CD4-positive, alpha-beta T cell treated with Interleukin-17A for 4 hours (primary cell): ENCODE measurements at places on chromosomes 3 and 15.
A peak's percentile ranks its signal among the peaks of the same experiment; 100 is the strongest.

DNA sequence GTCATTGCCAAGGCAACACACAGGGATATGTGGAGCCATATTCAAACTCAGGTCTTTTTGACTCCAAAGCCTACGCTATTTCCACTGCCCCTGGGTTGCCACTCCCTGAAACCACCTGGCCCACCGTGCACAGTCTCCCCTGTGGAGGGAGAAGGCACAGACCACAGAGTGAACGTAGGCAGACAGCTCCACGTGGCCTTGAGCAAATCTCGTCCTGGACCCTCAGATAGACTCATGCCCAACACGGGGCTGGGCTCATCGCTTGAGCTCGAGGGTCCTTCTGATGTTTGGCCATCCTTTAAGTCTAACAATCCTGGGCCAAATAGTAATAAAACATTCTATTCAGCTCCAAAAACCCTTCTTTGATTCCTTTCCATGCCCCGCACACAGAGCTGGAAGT lies 72.0 kb downstream of the CPN2 start:
- no peak for DNase-seq

DNA sequence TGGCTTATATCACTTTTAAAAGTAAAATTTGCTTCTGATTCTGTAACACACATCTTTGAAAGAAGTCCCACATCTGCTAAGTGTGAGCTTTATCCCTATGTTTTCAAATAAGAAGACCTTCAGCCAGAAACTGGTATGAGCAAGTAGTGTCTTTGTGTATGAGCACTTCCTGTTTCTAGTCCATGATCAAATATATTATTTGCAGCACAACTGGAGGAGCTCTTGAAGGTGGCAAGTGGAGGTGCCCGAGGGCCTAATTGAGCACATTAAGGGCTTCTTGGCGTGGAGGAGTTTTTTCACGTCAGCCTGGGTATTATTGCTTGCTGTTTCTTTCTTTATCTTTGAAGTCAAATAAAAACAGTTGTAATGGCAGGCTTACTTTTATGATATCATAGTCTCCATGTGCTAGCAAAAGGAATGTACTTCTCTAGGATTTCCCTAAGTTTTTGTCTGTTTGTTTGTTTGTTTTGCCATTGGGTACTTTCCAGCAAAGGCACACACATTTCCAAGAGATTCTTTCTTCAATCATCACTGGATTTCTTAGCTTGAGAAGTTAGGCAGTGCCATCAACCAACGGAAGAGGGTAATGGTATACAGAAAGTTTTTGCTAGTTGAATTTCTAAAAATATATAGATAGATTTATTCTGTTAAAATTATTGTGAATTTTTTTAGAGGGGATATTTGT lies 68.1 kb downstream of the MEIS2 start:
- no peak for DNase-seq

DNA sequence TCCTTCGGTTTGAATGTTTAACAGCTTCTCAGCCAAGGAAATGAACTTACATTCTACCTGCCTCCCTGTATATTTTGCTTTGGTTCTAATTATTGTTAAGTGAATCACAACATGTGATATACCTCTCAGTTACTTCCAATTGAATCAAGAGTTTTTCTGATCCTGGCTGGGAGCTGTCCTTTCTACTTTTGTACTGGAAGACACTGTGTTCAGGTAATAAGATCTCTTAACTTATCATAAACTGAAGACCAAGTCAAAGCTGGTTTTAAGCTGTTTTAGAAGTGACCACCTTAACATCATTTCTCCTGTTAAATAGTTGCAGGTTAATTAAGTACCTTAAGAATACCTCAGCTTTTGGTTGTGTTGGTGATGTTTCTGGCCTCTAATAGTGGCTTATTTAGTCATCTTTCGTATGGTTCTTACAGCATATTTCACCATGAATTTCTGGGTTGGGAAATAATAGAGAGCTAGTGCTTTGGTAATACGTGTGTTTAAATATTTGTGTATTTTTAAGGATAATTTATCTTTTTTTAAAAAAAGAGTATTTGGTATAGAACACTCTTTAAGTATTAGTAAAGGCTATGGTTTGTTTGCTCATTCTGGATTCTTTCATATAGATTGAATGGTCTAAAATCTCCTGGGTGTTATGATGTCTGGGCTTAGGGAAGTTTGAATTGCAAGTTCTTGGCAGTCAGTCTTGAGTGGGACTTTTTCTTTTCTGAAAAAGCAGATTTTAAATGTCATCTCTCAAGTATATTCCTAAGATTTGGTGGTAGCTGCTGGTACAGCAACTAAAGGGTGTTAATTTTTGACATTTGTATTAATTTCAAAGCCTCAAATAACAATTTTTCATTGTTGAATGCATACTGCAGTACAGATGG lies 1.6 kb downstream of the RAB8B start:
- DNase-seq, result no peak

DNA sequence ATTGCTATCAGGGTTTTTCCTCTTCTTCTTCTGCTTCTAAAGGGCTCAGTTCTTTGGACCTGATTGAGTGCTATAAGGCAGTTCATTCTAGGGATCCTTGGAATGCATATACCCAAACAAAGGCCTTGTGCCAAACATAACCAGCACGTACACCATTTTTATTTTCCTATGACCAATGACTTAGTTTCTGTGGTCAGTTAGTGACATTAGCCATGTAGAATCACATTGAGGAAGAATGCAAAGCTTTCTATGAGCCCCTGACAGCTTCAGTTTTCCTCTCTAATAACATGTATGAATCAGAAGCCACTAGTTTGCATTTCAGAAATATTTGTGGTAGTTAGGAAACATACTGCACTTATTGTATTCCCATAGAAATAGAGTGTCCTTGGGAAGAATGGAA lies 240.0 kb downstream of the THRB start:
- DNase-seq, result no peak

DNA sequence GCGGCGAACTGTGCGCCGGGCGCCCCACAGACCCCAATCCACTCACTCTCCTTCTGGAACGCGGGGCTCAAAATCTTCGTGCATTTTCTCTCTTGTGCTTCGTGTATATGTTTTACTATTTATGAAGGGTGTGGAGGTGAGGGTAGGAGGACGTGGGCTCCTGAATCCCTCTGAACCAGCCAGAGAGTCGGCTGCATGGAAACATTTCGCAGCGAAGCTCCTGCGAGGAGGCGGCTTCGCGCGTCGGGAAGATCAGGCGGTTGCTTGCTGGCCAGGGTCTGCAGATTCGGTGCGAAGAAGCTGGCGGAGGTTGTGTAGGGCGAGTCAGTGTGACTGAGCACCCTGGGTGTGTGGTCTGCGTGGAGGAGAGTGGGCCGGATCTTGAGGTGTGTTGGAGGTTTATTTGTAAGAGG lies 1.1 kb downstream of the CNTN4 start:
- no peak for DNase-seq

DNA sequence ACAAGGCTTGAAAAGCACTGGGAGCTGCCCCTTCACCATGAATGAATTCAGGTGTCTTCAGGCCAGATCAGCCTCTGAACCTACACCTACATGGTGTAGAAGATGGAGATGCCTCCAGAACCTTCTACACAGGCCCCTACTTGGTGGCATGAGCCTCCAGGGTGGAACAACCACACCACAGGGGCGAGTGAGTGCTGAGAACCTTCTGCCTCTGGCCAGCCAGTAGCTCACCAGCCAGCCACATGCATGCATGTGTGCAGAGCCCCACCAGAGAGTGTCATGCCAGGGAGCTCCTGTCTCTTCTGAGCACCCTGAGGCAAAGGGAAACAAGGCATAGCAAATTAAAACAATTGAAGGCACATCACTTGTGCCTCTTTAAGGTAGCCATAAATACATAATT lies 161.8 kb upstream of the TOPAZ1 start:
- DNase-seq, result no peak

DNA sequence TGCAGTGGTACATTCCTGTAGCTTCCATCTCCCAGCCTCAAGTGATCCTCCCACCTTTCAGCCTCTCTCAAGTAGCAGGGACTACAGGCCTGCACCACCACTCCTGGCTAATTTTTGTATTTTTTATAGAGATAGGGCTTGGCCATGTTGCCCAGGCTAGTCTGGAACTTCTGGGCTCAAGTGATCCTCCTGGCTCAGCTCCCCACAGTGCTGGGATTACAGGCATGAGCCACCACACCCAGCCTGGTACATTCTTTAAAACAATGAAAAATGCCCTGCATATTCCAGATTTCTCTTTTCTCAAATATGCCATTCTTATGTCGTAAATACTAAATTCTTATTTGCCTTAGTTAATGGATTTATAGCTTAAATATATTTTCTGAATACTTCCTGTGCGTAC lies 581.4 kb downstream of the MECOM start:
- no peak for DNase-seq

GRCh38 chr3:71285086-71285485 lies 298.4 kb downstream of the FOXP1 start:
- no peak for DNase-seq

DNA sequence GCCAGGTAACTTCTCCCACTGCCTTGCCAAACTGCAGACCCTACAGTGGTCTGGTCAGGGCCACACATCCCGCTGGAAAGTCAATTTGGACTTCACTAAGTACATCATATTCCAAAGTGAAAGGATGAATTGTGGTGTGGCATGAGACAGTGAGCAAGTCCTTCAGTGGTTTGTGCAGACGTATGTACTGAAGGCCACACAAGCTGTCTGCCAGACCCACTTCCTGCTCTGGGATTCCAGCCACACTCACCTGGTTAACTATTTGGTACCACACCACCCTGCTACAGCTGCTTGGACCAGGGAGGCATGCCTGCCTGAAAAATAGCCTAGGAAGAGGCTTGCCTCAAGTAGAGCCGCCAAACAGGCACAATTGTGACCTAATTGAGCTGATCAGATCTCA lies 94.1 kb upstream of the STRIT1 start:
- DNase-seq, result no peak

GRCh38 chr3:85875589-85875988 lies 916.8 kb downstream of the CADM2 start:
- no peak for DNase-seq

- no peak for DNase-seq
Measured at GRCh38 chr15:75545064-75545463, 34.1 kb downstream of the PTPN9 start.

DNA sequence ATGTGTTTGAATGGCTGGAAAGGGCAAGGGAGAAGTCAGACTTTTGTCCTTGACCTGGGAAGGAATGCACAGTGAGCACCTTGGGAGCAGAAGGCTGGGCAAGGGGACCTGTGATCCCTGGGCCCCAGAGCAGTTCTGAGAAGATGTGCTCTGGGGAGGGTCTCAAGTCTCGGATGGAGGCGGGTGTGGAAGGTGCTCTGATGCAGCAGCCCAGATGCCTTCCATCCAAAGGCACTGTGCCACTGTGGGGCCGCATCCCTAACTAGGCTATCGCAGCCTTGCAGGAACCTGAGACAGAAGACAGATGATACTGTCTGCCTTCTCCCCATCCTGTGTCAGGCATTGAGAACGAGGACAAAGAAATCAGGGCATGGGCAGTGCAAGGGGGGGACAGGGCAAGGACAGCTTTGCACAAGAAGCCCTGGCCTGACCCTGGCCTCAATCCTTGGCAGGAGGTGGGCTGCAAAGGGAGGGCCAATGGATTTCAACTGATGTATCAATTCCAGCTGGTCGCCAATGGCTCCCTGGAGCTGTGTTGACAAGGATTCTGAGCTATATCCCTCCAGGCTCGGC lies 14.6 kb upstream of the PRKCD start:
- DNase-seq, result no peak

- no peak for DNase-seq
Measured at GRCh38 chr3:129317014-129317771, 38.5 kb downstream of the HMCES start.

DNA sequence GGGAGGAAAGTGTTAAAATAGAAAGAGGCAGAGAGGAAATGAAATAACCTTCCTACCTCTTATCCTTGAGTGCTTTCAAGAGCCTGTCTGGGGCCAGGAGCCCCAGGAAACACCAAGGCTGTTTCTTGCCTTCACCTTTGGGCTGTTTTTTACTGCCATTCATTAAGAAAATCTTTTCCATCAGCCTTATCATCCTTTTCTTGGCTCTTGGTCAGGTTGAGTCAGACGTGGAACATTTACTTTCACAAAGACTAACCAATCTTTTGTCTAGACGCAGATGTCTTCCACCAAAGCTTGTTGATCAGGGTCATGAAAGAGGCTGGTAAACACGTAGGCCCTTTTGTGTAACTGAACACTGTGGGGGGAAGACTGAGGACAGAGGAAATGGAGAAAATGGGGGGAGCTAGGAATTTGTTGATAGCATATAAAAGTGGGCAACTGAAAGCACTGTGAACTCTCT lies 151.0 kb upstream of the THBS1 start:
- DNase-seq, result no peak

- DNase-seq, result no peak
Measured at GRCh38 chr15:58362262-58362922, 69.4 kb upstream of the LIPC start.

- DNase-seq, result no peak
Measured at GRCh38 chr15:60763688-60764087, 284.7 kb upstream of the ICE2 start.

- DNase-seq, result no peak
Measured at GRCh38 chr3:126486360-126486847, 10.7 kb upstream of the ZXDC start.

DNA sequence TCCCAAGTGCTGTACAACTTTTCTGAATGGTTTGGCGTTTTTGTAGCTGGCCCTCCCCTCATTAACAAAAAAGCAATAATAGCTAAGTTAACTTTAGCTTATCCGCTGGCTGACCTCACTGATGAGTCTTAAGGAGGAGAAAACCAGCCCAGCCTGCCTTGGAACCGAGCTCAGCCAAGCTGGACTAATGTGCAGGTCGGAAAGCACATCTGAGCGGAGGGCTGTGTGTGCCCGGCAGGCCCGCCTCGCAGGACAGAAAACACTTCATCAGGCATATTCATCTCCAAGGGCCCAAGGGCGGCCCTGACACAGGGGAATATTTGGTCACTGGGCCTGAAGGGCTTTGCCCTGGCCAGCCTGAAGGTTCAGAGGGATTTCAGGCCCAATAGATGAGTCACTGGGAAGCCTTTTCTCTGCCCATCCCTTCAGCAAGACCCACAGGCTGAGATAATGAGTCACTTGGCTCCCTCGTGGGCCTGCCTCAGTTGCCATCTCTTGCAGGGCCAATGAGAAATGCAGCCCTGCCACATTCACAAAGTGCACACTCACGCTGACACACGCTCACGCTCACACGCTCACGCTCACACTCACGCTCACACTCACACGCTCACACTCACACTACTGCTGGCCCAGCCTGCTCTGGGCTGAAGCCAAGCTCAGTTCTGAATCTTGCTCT lies 75.1 kb downstream of the SLC12A8 start:
- DNase-seq, result no peak

GRCh38 chr15:40928821-40929659 lies at the start of gene DLL4:
Gene DLL4 (plus strand): TSS chr15:40929340. CDS start chr15:40929669, 329 bp downstream.
- peak; percentile 49 for DNase-seq

- DNase-seq, result no peak
Measured at GRCh38 chr3:145942052-145942451, 218.9 kb downstream of the PLOD2 start.

DNA sequence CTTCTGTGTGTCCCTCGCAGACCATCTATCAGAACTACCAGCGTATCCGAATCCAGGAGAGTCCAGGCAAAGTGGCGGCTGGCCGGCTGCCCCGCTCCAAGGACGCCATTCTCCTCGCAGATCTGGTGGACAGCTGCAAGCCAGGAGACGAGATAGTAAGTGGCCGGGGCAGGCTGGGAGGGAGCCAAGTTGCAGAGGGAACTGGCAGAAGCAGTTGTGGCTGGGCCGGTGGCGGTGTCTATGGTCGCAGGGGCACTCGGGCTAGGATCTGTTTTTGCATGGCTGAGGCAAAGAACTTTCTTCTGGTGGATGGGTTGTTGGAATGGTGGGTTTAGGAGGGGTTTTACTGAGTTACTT lies 10.1 kb downstream of the MCM2 start:
- DNase-seq, result no peak

GRCh38 chr3:64653101-64653500 lies 34.7 kb downstream of the ADAMTS9 start:
- no peak for DNase-seq

- no peak for DNase-seq
Measured at GRCh38 chr3:98734306-98734705, 28.8 kb upstream of the ST3GAL6 start.
